ENCODE measurements at places on chromosomes 6 and 20.

GRCh38 chr6:126657561-126658175, 317.8 kb downstream of the CENPW start:
- no peaks in the 10 kb centered on the region for H3K36me3 ChIP-seq
- H3K27me3 ChIP-seq: no peaks in the 10 kb centered on the region
- no peak overlapping the region for H3K27ac ChIP-seq

DNA sequence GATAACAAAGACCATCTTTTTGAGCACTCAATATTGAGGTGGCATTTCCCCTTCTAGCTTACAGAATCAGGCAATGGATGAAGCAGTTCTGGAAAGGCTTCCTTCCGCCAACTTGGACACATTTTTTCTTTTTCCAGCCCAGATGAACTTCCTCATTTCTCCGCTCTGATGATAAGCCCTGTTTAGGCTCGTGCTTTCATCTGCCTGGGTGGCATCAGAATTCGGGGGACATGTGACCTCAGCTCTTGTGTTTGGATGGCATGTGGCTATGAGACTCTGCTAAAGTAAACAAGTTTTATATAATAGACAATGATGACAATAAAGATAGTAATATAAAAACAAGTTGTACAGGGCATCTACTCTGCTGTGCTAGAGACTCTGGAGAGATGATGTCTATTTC, 796.7 kb downstream of the DHX35 start:
- no peak overlapping the region for H3K4me3 ChIP-seq
- no peaks in the 10 kb centered on the region for H3K27me3 ChIP-seq
- no peaks in the 10 kb centered on the region for H3K4me1 ChIP-seq
- no peak overlapping the region for H3K27ac ChIP-seq
- H3K36me3 ChIP-seq: no peaks in the 10 kb centered on the region
- no peak for DNase-seq

- no peak overlapping the region for H3K4me3 ChIP-seq
- H3K27ac ChIP-seq: no peak overlapping the region
- no peaks in the 10 kb centered on the region for H3K36me3 ChIP-seq
Measured at GRCh38 chr6:88556663-88557062, 390.5 kb upstream of the CNR1 start.

DNA sequence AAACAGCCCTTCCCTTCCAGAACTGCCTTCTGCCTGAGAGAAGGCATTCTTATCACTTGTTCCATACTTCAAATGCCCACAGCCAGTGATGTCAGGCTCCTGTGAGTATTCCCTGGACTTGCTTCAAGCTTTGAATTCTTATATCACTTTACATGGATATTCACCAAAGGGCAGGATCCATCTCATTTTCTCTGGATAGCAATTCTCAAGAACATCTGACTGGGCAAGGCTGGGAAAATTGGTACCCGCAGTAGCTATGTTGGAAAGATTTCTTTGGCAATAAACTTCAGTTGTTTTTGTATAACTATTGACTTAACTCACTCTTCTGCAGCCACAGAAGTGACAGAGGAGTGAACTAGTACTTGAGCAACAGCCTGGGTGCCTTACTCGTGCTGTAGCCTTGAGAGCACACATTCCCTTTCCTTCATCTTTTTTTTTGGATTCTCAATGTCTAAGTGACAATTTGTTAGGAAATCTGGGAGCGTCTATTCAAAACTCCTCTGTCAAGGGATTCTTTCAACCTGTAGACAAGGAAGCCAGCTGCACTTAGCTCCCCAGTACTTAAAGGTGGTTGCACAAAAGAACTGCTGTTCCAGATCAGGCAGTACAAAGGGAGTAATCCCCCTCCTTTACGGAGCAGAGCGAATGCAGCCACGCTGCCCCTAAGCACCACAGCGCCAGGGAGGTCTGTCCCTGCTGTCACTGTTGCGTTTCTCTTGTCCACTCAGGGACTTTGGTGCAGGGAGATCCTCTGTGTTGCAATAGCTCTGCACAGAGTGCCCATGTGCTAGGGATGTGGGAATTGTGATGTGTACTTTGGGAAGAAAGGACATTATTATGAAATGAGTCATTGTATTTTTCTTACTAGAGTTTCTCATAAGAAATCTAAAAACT, 69.6 kb downstream of the JAG1 start:
- no peaks in the 10 kb centered on the region for H3K4me1 ChIP-seq
- no peak overlapping the region for H3K4me3 ChIP-seq
- no peaks in the 10 kb centered on the region for H3K27me3 ChIP-seq
- no peaks in the 10 kb centered on the region for H3K36me3 ChIP-seq
- no peak overlapping the region for H3K27ac ChIP-seq

GRCh38 chr6:37647765-37648085, 50.0 kb downstream of the MDGA1 start:
- peaks cover 3% of the 10 kb centered on the region for H3K27me3 ChIP-seq
- H3K36me3 ChIP-seq: no peaks in the 10 kb centered on the region
- H3K27ac ChIP-seq: no peak overlapping the region
- no peak for DNase-seq

- DNase-seq: no peak
- H3K36me3 ChIP-seq: no peaks in the 10 kb centered on the region
- H3K27ac ChIP-seq: no peak overlapping the region
- H3K4me3 ChIP-seq: no peak overlapping the region
- no peaks in the 10 kb centered on the region for H3K4me1 ChIP-seq
Measured at GRCh38 chr6:17470202-17470937, 77.0 kb downstream of the CAP2 start.

DNA sequence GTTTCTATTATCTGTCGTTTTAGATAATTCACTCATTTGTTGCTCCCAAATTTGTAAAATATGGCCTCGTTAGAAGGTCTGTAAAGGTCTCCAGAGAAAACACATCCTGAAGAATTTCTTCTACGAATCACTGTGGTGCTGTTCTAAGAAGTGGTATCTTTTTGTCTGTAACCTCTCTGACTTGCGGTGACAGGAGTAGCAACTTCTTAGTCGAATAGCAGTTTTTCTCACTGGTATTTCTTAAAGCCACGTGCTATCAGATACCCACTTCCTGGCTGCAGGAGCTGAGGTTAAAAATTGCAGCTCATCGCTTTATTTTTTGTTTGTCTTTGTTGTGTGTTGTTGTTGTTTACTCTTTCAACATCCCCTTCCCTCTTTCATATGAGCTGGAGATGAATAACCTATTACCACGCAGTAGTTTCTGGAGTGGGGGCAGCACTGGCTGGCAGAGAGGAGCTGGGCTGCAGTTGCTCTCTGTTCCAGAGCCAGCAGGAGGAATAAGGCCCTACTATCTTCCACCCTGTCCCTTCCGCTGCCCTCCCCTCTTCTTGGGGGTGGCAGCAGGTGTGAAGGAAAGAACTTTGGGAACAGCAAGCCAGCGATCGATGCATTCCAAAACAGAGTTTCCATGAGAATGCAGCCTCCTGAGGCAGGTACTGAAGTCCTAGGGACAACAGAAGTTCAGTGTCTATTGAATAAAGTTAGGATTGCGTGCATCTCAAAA, 64.7 kb downstream of the C6orf118 start:
- no peaks in the 10 kb centered on the region for H3K36me3 ChIP-seq
- H3K4me3 ChIP-seq: no peak overlapping the region
- no peak for DNase-seq
- no peaks in the 10 kb centered on the region for H3K27me3 ChIP-seq

GRCh38 chr20:51211191-51211590, 188.3 kb upstream of the KCNG1 start:
- H3K36me3 ChIP-seq: no peaks in the 10 kb centered on the region
- no peak overlapping the region for H3K27ac ChIP-seq
- H3K4me3 ChIP-seq: no peak overlapping the region
- no peaks in the 10 kb centered on the region for H3K4me1 ChIP-seq
- no peaks in the 10 kb centered on the region for H3K27me3 ChIP-seq
- no peak for DNase-seq

- H3K4me3 ChIP-seq: no peak overlapping the region
- no peaks in the 10 kb centered on the region for H3K27me3 ChIP-seq
- DNase-seq: peak; percentile 16
- no peaks in the 10 kb centered on the region for H3K4me1 ChIP-seq
- H3K36me3 ChIP-seq: no peaks in the 10 kb centered on the region
Measured at GRCh38 chr6:50381099-50381415, 331.3 kb upstream of the DEFB112 start.

GRCh38 chr6:168355716-168356522, 36.3 kb upstream of the DACT2 start:
- H3K27me3 ChIP-seq: no peaks in the 10 kb centered on the region
- H3K4me1 ChIP-seq: no peaks in the 10 kb centered on the region
- no peak overlapping the region for H3K27ac ChIP-seq
- DNase-seq: no peak
- no peaks in the 10 kb centered on the region for H3K36me3 ChIP-seq

- H3K4me1 ChIP-seq: no peaks in the 10 kb centered on the region
- H3K4me3 ChIP-seq: no peak overlapping the region
- no peaks in the 10 kb centered on the region for H3K27me3 ChIP-seq
- H3K36me3 ChIP-seq: no peaks in the 10 kb centered on the region
Measured at GRCh38 chr6:11683871-11684270, 94.7 kb downstream of the ADTRP start.

DNA sequence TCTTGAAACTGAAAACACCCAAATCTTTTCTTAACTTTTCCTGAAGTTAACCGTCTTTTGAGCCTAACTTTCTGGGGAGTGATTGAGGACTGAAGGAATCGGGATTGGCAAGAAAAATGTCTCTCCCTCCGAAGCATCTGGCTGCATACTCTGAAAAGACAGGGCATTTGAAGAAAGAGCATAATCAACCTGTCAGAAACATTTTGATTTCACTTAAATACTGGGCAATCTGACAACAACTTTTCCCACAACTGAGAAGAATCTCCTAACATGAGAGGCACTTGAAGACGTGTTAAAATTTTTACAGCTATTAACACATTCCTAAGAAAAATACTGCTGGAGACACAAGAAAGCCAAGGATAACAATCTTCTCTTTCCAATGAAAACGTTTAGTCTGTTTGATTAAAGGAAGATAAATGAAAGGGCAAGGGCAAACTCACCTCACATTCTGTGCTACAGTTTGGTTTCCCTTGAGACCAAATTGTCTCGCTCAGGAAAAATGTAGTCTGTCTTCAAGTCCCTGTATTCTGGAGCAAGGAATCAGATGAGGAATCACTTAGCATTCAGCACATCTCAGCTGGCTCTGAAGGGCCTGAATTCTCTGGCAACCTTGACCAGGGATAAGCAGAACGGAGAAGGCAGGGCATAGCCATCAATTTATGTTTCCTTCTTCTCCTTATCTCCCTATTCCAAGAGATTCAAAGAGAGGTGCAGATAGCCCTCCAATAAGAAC, 76.1 kb downstream of the TBX18 start:
- no peak overlapping the region for H3K4me3 ChIP-seq
- no peaks in the 10 kb centered on the region for H3K4me1 ChIP-seq
- no peak overlapping the region for H3K27ac ChIP-seq

- no peaks in the 10 kb centered on the region for H3K27me3 ChIP-seq
- H3K4me3 ChIP-seq: no peak overlapping the region
- H3K4me1 ChIP-seq: no peaks in the 10 kb centered on the region
- no peak for DNase-seq
Measured at GRCh38 chr6:113660819-113661218, 196.3 kb upstream of the MARCKS start.

- H3K27ac ChIP-seq: no peak overlapping the region
- peaks cover 4% of the 10 kb centered on the region for H3K4me1 ChIP-seq
- H3K27me3 ChIP-seq: no peaks in the 10 kb centered on the region
- no peak overlapping the region for H3K4me3 ChIP-seq
- DNase-seq: no peak
Measured at GRCh38 chr6:124888581-124889371, 73.5 kb upstream of the RNF217 start.

DNA sequence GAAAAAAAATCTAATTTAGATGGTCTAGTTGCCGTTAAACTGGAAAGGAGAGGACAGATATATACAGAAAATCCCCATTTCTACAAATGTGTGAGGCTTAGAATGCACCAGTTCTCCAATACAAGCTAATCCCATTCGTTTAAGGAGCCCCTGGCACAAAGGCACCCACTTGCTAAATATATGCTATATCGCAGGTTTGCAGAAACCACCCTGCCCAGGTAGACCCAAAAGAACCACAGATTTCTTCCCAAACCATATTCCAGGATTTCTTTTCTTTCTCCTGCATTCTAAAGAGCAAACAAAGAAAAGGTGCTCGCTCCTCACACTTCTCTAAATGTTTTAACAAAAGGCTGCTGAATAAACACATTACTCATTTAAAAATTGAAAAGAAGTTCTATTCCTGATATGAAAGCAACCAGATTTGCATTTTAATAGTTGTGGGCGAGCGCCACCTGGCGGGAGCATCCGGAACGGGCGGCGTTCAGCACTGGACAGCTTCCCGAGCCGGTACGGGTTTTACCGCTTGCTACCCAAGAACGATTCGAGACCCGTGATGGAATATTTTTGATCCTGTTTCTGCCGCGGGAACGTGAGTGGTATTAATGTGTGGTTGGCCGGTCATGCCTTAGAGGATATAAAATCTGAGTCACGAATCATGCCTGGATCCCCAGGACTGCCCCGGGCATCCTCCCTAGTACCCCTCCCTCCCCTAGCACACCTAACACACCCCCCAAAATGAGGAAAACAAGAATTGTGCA, 2.1 kb downstream of the PTPRT start:
- H3K4me3 ChIP-seq: peak overlapping the region; percentile 15
- H3K36me3 ChIP-seq: no peaks in the 10 kb centered on the region
- 0 out of 2 replicates have a peak, but pooled peaks cover 3% of the 10 kb centered on the region for H3K4me1 ChIP-seq
- DNase-seq: peak; percentile 31
- peaks cover 26% of the 10 kb centered on the region for H3K27me3 ChIP-seq

DNA sequence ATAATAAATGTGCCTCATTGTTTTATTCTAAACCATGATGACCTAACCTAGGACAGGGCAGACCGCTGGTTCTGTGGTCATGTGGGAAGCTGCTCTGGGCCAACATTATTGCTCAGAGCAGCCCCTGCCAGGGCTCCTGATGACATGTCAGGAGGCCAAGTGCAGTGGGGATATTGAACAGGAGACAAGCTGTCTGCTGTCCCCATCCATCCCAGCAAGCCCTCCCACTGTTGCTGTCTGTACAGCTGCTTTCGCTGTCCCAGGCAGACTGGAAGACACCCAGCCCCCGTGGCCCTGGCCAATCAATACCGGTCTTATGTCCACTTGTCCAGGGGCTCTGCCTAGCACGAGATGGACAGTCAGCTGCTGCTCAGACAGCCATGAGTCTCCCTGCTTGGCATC, 43.2 kb upstream of the FNDC1 start:
- no peak overlapping the region for H3K4me3 ChIP-seq
- no peak for DNase-seq
- H3K27me3 ChIP-seq: no peaks in the 10 kb centered on the region
- no peaks in the 10 kb centered on the region for H3K36me3 ChIP-seq
- no peak overlapping the region for H3K27ac ChIP-seq

- no peaks in the 10 kb centered on the region for H3K36me3 ChIP-seq
- peak overlapping the region; percentile 80 for H3K4me3 ChIP-seq
- peaks cover 3% of the 10 kb centered on the region for H3K4me1 ChIP-seq
Measured at GRCh38 chr6:109979033-109979921, 1.2 kb downstream of the GPR6 start.
